Activated naive CD4-positive, alpha-beta T cell treated with anti-CD3 and anti-CD28 coated beads for 36 hours (primary cell): ENCODE measurements at places on chromosomes 6 and 20. TPM values are rescaled to one million over a fixed set of nuclear protein-coding genes. Genes with fewer than 3 reads are reported as not detected.

- DNase-seq: no peak
Observed at GRCh38 chr6:44104481-44105021, 22.7 kb downstream of the MRPL14 start.

DNA sequence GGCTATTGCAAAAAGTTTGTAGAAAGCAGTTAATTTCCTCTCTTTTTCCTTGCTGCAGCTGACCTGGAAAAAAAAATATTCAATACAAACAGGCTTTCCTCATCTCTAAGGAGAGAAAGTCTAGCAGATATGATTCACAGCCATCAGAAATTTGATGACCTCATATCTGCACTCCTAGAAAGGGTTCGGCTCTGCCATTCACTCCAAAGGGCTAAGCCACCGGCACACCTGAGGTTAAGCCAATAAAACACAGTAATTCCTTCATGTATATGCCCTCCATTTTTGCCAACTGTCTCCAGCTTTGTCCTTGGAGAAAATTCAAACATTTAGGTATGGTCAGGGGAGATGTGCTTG lies 18.7 kb upstream of the LY86 start:
- no peak for DNase-seq

DNA sequence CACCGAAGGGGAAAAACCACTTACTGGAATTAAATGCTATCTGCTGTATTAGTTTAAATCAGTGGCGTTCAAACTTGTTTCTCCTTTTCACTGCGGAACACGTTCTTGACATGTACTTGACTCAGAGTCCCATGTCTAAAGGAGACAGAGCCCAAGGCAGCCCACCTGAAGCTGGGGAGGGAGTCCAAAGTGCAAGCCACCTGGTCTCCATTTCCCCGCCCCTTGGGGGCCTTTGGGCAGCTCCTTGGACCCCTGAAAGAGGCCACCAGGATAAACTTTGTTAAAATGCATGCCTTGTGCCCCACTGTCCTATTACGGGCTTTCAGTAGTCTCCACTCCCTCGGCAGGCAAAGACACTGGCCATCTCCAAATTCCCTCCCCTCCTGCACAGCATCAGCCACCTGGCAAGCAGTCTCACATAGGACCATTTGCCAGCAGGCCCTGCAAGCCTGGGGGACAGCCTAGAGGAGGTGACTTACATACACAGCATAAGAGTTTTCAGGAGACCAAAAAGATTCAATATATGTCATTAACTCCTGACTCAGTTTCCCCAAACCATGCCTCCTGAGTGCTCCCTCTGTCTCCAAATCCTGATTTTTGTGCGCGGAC lies 6.7 kb downstream of the PCK1 start:
- no peak for DNase-seq

GRCh38 chr6:102553214-102553613 lies 1159.7 kb downstream of the GRIK2 start:
- DNase-seq: no peak

The WFDC2 gene
- total RNA-seq: 1.0 TPM

The DLK2 gene
- total RNA-seq: 0.52 TPM

The UBE2C gene
- total RNA-seq: 189 TPM

The GPX5 gene
- total RNA-seq: not detected
